HT1080 (cell line): ENCODE measurements at places on chromosomes 6 and 20.
A peak's percentile ranks its signal among the peaks of the same experiment; 100 is the strongest.

DNA sequence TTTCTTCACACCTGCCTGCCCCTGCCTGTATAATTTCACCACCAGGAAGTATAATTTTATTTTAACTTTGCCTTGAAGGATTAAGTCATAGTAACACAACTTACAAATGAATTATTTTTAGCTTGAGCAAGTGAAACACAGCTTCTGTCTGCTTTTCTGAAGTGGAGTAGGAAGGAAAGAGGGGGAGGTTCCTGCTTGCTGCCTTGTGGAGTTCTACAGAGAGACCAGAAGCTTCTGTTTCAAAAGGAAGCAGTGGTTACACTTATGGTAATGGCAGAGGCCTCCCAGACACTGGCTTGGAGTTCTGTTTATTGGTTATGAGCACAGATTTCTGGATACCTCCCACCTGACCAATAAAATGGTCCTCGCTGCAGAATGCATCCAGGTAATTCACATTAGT is 159.6 kb downstream of the TMEM200A start:
- DNase-seq, result no peak

GRCh38 chr6:25193460-25194171 is 85.6 kb upstream of the CARMIL1 start:
- peak; percentile 91 for DNase-seq

- DNase-seq, result no peak
Observed at GRCh38 chr6:52176550-52176949, 9.6 kb upstream of the IL17A start.

DNA sequence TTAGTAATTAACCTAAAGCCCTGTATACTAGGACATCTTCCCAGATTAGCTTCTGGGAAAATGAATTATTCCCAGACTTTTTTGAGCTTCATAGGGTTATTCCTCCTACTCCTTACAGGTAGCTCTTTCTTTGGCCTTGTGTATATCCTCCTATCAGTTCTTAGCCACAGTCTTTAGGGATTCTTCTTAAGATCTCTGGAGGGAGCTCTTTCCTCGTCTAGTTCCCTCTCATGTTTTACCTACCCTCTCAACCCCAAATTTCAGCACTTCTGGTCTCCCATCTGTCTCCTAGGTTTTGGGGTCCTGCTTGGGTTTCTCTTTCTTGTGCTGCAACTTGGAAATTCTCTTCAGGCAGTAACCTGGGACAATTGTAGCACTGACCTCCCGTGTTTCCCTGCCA is 46.4 kb upstream of the SLC35B3 start:
- DNase-seq, result peak; percentile 3

DNA sequence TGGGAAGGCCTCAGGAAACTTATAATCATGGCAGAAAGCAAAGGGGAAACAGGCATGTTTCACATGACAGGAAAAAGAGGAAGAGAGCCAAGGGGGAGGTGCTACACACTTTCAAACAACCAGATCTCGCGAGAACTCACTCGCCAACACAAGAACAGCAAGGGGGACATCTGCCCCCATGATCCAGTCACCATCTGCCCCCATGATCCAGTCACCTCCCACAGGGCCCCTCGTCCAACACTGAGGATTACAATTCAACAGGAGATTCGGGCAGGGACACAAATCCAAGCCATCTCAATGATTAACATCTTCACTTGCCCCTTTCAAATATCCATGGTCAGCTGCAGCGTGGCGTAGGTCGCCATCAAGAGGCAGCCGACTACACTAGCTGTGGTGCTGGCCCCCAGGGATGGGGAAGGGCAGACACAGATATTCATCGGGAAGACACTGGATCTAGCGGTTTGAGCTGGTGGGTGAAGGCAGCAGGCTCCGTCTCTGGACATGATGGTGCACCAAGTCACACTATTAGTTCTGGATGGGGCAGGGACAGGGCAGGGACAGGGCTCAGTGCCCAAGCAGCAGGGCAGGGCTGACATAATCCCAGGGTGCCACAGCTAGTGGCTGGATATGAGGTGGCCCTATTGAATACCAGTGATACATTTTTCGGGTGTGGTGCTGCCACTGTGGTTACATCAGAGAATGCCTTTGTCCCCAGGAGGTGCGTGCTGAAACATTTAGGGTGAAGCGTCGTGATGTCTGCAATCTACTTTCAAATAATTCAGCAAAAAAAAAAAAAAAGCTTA is 31.6 kb downstream of the TUBB2B start:
- no peak for DNase-seq
